Activated CD4-positive, alpha-beta T cell treated with anti-CD3 and anti-CD28 coated beads for 1 hour (primary cell): ENCODE measurements at places on chromosomes 13 and 19.

- DNase-seq = no peak
Measured at GRCh38 chr13:36134632-36135031, 3.5 kb upstream of the DCLK1 start.

GRCh38 chr13:41720839-41721561 lies 239.9 kb downstream of the VWA8 start:
- DNase-seq = no peak

DNA sequence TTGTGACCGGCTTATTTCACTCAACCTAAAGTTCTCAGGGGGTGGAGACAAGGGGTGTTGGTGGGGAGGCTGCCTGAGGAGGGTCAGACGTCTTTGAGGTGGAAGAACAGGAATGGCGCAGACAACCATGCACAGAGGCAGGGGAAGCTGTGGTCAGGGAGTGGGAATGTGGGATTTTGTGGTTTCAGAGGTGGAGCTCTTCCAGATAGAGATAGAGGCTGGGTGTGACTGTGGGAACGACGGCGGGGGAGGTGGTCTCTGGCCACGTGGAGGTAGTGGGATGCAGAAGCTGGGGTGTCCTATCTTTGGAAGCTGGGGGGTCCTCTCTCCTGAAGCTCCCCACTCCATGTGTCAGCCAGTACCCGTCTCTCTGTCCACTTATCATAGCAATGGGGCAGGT lies 7.8 kb upstream of the KLK14 start:
- DNase-seq = no peak

GRCh38 chr19:1241417-1242095 lies at the start of gene ATP5F1D:
Gene ATP5F1D (plus strand): TSS chr19:1241751. CDS start chr19:1241851, 100 bp downstream.
- DNase-seq = peak; percentile 83

- DNase-seq = no peak
Measured at GRCh38 chr19:44846455-44847143, 502 bp downstream of the NECTIN2 start.

DNA sequence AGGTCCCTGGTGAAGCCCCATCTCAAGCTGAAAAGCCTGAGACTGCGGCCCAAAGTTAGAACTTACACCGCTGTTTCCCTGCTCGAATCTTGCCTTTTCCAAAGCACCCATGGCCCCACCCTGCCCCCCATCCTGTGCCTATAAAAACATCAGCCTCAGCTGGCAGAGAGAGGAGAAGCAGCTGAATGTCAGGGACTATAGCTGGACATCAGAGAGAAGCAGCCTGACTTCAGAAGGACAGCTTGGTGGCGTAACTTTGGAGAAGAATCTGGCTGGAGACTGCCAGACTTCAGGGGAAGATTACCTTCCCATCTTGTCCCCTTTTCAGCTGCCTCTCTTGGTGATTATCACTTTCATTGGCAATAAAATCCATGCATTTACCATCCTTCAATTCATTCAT lies 9.3 kb upstream of the RCBTB2 start:
- DNase-seq = no peak

DNA sequence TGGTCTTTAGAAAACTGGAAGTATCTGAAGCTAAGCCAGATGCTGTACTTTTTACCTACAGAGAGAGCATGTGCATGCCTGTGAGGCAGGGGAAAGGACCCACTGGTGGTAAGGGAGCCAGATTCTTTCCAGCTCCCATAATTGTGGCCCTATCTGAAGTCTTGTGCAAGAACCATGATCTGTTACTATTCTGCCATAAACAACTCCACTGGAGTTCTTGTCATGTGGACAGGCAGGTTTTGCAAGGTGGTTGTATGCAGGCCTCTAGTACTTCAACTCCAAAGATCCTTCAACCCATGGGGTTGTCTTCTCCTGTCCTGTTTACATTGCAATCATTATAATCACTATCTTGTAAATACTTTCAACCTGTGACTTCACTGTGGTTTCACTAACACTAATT lies 14.1 kb downstream of the PROSER1 start:
- no peak for DNase-seq

DNA sequence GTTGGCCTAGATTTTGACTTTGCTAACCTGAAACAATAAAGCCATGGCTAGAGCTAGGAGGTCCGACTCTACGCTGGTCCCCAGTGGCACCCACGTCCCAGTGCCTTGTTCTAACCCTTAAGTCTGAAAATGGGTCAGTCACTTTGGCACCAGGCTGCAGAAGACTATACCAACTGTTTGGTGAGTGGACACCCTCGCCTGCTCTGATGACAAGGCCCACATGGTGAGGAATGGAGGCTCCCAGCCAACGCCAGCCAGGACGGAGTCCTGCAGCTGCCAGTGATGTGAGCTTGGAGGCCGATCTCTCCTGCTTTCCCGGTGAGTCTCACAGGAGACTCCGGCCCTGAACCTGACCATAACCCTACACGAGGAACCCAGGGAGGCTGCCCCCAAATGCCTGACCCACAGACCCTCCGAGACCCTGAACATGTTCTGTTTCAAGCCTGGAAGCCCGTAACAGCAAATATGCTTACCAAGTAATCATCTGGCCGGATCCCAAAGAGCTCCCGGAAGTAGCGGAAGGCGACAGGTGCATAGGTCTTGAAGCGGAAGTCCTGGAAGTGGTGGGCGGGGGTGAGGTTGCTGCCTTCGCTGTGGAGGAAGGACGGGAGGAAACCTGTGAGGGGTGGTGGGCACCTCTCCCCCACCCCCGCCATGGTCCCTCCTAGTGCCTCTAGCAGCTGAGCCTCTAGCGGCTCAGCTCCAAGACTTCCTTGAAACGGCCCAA lies 34.1 kb upstream of the CACTIN start:
- DNase-seq = no peak

DNA sequence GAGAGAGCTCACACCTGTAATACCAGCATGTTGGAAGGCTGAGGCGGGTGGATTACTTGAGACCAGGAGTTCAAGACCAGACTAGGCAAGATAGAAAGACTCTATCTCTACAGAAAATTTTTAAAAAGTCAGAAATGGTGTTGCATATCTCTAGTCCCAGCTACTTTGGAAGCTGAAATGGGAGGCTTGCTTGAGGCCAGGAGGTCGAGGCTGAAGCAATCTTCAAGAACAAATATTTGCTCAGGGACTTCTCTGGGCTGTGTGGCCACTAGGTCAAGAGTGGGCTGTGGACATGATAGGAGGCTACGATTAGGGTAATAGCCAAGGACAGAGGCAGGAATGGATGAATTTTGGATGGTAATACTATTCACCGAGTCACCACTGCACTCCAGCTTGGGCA lies 135.8 kb upstream of the PEG3 start:
- DNase-seq = no peak

GRCh38 chr19:1079566-1080111 lies 12.7 kb downstream of the ARHGAP45 start:
- DNase-seq = no peak

DNA sequence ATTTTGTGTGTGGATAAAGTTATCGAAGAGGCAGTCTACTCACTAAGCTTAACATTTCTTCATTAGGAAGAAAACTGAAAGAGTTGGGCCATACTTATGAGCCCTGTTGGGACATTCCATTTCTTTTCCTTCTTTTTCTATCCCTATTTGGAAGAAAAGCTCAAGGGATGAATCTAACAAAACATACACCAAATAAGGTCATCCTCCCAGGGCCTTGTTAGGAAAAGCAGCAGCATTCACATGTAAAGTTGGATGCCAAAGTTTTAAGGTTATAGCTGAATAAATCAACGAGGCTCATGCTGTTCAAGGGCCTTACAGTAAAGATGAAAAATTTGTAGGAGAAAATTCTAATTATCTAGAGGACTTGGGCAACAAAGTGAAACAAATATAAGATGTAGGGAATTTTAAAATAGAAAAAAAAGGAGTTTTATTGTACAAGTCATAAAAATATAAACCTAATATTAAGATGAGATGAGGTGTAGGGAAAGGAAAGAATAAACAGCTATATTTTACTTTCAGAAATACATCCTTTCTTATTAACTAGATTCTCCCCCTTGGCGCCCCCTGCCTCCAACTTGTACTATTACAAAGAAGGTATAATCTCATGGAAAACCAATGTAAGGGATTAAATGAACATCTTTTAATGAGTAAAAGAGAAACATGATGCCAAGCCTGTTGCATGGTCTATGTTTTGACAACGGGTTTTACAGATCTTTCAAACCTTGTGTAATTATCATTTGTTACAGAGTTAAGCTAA lies 160.4 kb downstream of the PCDH20 start:
- no peak for DNase-seq

- no peak for DNase-seq
Measured at GRCh38 chr13:43766725-43767124, 20.0 kb downstream of the ENOX1 start.

- no peak for DNase-seq
Measured at GRCh38 chr13:85709072-85709471, 90.1 kb downstream of the SLITRK6 start.

- DNase-seq = no peak
Measured at GRCh38 chr13:33016414-33017322, at the start of gene KL. Gene KL (plus strand): TSS chr13:33016423. CDS start chr13:33016441, 18 bp downstream.

GRCh38 chr19:16164222-16164890 lies 9.0 kb downstream of the CIB3 start:
- no peak for DNase-seq

- DNase-seq = no peak
Measured at GRCh38 chr13:109656206-109656605, 130.2 kb downstream of the IRS2 start.
